HFFc6 (cell line): ENCODE measurements at places on chromosomes 1 and 21.
A peak's percentile ranks its signal among the peaks of the same experiment; 100 is the strongest.

- peaks cover 14% of the 10 kb centered on the region for H3K36me3 ChIP-seq
- no peak overlapping the region for H3K4me3 ChIP-seq
- H3K27me3 ChIP-seq = peaks cover 1% of the 10 kb centered on the region; the same call in 1 of the 2 replicates
- peaks cover 34% of the 10 kb centered on the region for H3K4me1 ChIP-seq
- no peak overlapping the region for H3K27ac ChIP-seq
These were observed 38.5 kb upstream of the LDLRAP1 start for GRCh38 chr1:25504706-25505595.

GRCh38 chr1:219928791-219929118, 398 bp upstream of the SLC30A10 start:
- H3K4me3 ChIP-seq = no peak overlapping the region
- H3K4me1 ChIP-seq = no peaks in the 10 kb centered on the region
- no peaks in the 10 kb centered on the region for H3K36me3 ChIP-seq
- H3K27ac ChIP-seq = no peak overlapping the region

- H3K27ac ChIP-seq = no peak overlapping the region
- no peak for DNase-seq
- no peak overlapping the region for H3K4me3 ChIP-seq
- no peaks in the 10 kb centered on the region; the same call in 1 of the 2 replicates for H3K27me3 ChIP-seq
- H3K36me3 ChIP-seq = peaks cover 16% of the 10 kb centered on the region
These were observed 16.8 kb downstream of the OTUD7B start for GRCh38 chr1:149993764-149994163.

DNA sequence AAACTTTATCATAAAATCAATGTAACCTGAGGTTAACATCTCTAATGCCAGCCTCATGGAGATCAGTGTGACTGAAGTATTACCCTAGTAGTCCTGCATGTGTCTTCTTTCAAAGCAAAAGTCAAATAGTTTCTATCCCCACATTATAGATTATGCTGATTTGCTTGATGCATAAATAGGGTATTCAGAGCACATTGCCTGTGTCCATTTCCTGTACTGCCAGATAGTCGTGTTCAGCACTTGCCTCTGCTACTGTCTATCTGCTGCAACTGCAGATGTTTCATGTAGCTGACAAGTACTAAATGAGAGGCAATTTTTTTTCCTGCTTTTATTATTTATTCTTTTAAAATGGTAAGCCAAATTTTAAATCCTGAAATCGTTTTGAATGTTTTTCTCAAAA, 348.7 kb downstream of the CHRM3 start:
- H3K27me3 ChIP-seq = no peaks in the 10 kb centered on the region
- peaks cover 8% of the 10 kb centered on the region; the same call in 1 of the 2 replicates for H3K4me1 ChIP-seq
- DNase-seq = no peak
- H3K36me3 ChIP-seq = no peaks in the 10 kb centered on the region
- no peak overlapping the region for H3K4me3 ChIP-seq

DNA sequence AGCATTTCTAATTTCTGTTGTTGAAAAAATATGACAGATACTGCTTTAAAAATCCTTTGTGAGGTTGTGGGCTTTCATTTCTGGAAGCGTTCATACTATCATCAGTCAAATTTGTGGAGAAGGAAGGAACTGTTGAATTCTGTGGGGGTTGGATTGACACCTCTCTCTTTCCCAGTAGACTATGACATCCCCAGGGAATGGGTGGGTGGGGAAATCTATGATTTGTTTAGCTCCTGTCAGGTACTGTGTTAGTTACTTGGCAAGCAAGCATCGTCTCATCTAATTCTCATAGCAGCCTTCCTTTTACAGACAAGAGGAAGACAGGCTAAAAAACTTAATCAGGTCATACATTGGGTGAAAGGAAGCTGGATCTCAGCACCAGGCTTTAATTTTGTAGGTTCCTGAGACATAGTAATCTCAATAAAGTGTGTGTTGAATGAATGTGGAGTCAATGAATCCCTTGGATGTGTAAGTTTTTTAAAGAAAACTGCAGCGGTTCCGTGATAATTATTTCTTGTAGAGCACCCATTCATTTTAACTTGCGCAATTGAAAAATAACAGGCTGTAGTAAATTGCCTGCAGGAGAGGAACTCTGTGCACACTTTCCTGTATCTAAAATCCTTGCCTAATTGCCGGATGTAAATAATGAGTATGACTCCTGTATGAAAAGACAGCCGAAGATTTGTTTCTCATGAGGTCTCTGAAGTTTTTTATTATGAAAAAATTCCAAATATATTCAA, 60.6 kb downstream of the MYOM3 start:
- DNase-seq = no peak
- peaks cover 9% of the 10 kb centered on the region for H3K27me3 ChIP-seq
- H3K4me1 ChIP-seq = peaks cover 21% of the 10 kb centered on the region
- H3K4me3 ChIP-seq = no peak overlapping the region
- H3K36me3 ChIP-seq = no peaks in the 10 kb centered on the region

- peaks cover 9% of the 10 kb centered on the region; the same call in 1 of the 2 replicates for H3K4me1 ChIP-seq
- peaks cover 5% of the 10 kb centered on the region; the same call in 1 of the 2 replicates for H3K36me3 ChIP-seq
- H3K27me3 ChIP-seq = peaks cover 7% of the 10 kb centered on the region; the same call in 1 of the 2 replicates
These were observed 22.4 kb upstream of the SMPDL3B start for GRCh38 chr1:27912429-27912828.

GRCh38 chr1:87826681-87827251, 498.1 kb downstream of the LMO4 start:
- peak; percentile 38 for DNase-seq
- peaks cover 18% of the 10 kb centered on the region for H3K4me1 ChIP-seq

DNA sequence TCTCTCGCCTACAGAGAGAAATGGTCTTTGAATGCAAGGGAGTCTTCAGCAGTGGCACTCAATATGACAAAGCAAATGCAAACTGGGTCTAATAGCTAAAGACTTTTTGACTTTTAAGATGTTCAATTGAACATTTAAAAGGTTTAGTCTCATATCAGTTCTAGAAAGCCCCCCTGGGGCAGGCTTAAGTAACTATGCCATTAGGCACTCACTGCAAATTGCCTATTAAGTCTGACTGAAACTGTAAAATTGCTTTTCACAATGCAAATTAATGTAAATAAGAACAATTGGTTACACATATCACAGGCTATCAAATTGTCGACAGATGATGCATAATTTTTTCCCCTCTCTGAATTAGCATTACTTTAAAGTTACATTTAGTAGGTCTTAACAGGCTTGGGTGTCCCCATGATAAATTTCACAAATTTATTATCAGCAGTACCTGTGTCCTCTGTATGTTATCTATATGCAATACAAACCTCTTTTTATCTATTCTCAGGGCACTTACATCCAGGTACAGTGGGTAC, 329.1 kb downstream of the LRRIQ3 start:
- H3K4me3 ChIP-seq = no peak overlapping the region
- no peaks in the 10 kb centered on the region for H3K4me1 ChIP-seq
- H3K27ac ChIP-seq = no peak overlapping the region
- DNase-seq = no peak
- H3K36me3 ChIP-seq = no peaks in the 10 kb centered on the region
- peaks cover 1% of the 10 kb centered on the region; the same call in 1 of the 2 replicates for H3K27me3 ChIP-seq

DNA sequence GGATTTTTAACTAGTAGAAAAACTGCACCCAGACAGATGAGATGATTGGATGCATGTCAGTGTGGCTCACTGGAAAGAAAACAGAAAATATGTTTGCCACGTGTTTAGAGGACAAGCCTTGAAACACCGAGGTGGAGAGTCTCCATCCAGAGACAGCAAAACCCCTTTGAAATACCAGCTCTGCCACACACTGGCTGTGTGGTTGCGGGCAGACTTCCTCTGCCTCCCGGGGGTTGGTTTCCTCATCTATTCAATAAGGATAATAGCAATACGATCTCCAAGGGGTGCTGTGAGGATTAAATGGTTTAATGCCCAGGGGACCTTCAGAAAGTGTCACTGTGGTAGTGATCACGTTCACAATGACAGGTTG, 67.2 kb upstream of the PARP1 start:
- no peak for DNase-seq
- peaks cover 6% of the 10 kb centered on the region for H3K4me1 ChIP-seq
- no peak overlapping the region for H3K4me3 ChIP-seq
- peaks cover 13% of the 10 kb centered on the region for H3K27me3 ChIP-seq
- H3K27ac ChIP-seq = no peak overlapping the region
- no peaks in the 10 kb centered on the region for H3K36me3 ChIP-seq
